Fibroblast of the aortic adventitia (primary cell): ENCODE measurements at places on chromosomes 5 and 9. TPM values are rescaled to one million over a fixed set of nuclear protein-coding genes. Genes with fewer than 3 reads are reported as not detected.

The CAVIN4 gene
- total RNA-seq = 1.4 TPM in 2 replicates

The WHRN gene
- 2.1 and 3.5 TPM in 2 replicates for total RNA-seq

DNA sequence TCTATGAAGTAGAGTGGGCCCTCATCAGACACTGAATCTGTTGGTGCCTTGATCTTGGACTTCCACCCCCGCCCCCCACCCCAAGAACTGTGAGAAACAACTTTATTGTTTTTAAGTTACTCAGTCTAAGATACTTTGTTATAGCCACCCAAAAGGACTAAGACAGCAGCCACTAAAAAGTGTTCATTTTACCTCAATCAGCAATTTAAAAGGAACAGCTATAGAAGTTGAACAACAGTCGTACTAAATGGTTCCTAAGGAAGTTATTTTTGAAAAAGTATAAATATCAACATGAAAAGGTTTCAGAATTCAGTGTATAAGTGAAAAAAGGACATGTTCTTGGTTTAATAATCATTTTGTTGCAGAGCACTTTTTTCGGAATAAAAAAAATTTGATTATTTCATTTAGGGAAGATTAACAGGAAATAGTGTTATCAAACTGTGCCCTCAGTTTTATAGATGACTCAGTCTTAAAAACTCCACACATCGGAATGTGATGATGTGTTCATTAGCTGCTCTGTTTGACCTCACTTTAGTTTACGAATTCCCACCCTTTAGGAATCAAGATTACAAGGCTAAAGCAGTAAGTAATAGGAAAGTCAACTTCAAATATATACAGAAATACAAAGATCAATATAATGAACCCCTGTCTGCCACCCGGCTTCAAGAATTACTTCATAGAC is 71.2 kb downstream of the MTAP start:
- peak; percentile 60 for DNase-seq

- DNase-seq = no peak
Observed at GRCh38 chr5:58505502-58505901, 14.3 kb downstream of the GAPT start.

DNA sequence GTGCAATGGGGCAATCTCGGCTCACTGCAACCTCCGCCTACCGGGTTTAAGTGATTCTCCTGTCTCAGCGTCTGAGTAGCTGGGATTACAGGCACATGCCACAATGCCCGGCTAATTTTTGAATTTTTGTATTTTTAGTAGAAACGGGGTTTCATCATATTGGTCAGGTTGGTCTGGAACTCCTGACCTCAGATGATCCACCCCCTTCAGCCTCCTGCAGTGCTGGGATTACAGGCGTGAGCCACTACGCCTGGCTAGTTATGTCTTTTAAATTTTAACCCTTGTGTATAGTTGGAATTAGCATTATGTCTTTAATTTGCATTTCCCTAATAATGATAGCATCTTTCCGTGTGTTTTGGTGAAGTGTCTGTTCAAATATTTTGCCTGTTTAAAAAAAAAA is 11.5 kb downstream of the GPBP1 start:
- no peak for DNase-seq

GRCh38 chr5:5688194-5688924 is 265.9 kb downstream of the ICE1 start:
- DNase-seq = no peak

DNA sequence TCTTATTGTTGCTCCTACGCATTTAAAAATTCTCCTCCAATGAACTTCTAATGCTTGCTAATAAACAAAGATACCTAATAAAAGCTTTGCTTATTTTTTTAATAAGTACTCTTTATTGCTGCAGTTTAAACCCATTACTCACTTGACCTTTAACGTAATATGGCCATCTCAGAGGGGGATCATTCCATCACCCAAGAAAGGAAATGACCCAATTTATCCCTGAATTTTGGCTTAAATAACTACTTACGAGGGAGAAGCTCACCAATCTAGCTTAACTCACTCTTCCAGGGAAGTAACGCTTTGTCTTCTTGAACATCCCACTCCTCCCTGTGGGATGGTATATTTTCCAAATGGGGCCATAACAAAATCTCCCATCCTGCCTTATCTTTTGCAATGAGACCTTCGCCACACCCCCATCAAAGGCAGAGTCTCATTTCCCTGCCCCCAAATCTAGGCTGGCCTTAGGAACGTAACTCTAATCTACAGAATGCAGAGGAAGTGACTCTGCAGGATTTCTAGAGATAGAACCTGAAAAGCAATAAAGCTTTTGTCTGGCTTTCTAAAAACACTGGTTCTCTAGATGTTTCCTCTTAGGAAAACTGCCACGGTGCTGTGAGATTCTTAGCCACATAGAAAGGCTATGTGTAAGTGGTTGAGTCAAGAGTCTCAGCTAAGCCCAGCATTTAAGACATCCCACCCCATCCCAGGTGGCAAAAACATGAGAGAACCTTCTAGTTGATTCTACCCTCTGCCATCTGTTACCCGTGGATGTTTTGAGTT is 310.0 kb downstream of the ASTN2 start:
- no peak for DNase-seq

DNA sequence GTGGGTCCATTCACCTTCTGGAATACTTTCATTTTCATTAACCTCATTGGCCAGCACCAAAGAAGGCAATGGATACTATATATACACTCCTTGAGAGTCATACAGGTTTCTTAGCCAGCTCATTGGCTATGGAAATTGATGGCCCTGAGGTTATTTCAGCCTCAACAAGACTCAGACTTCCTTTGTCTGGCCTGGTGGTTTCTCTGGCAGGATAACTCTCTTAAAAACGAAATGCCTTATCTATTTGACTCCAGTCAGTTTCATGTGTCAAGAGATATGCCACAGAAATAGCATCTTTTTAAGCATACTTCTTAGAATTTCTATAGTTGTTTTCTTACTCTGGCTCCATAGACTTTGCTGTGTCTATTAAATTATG is 28.9 kb downstream of the CDH9 start:
- DNase-seq = no peak
